Stomach (tissue), 19 donors: ENCODE measurements at places on chromosomes 3 and 15. TPM values are rescaled to one million over a fixed set of nuclear protein-coding genes. Genes with fewer than 3 reads are reported as not detected.

Gene NAALADL2
- total RNA-seq, result 1.7 TPM

Gene BUB1B
- 25.0 TPM for total RNA-seq

Gene NOX5
- total RNA-seq, result 0.14 TPM

Gene ATXN7
- 34.3 TPM for total RNA-seq

Gene GOLGA6L10
- 11.6 TPM for total RNA-seq

Gene RARRES1
- total RNA-seq, result 12.1 TPM

Gene CHRNA7
- 39.7 TPM for total RNA-seq

Gene TGM5
- total RNA-seq, result not detected

Gene DNAH12
- not detected for total RNA-seq

Gene TRPM1
- not detected for total RNA-seq

Gene IL12A
- not detected for total RNA-seq

Gene PLA2G4E
- not detected for total RNA-seq

Gene PEX5L
- total RNA-seq, result 2.4 TPM

Gene PDZRN3
- 174 TPM for total RNA-seq

Gene TRIM59
- total RNA-seq, result 8.6 TPM

Gene CKMT1B
- 54.8 TPM for total RNA-seq

- no peak overlapping the region for H3K27ac ChIP-seq
- no peaks in the 10 kb centered on the region for H3K27me3 ChIP-seq
- H3K36me3 ChIP-seq, result no peaks in the 10 kb centered on the region
- H3K4me3 ChIP-seq, result no peak overlapping the region
- no peak for DNase-seq
- no peaks in the 10 kb centered on the region for H3K4me1 ChIP-seq
Measured at GRCh38 chr3:16186565-16186964, 12.1 kb downstream of the GALNT15 start.

GRCh38 chr3:15755181-15755580 lies 42.6 kb downstream of the ANKRD28 start:
- H3K27ac ChIP-seq, result no peak overlapping the region
- no peaks in the 10 kb centered on the region for H3K27me3 ChIP-seq
- H3K4me1 ChIP-seq, result no peaks in the 10 kb centered on the region
- no peaks in the 10 kb centered on the region for H3K36me3 ChIP-seq
- no peak overlapping the region for H3K4me3 ChIP-seq
- no peak for DNase-seq

- no peaks in the 10 kb centered on the region for H3K4me1 ChIP-seq
- no peak for DNase-seq
- H3K36me3 ChIP-seq, result no peaks in the 10 kb centered on the region
- H3K27ac ChIP-seq, result no peak overlapping the region
- H3K27me3 ChIP-seq, result no peaks in the 10 kb centered on the region
- H3K4me3 ChIP-seq, result no peak overlapping the region
Measured at GRCh38 chr15:66833803-66834202, 131.8 kb downstream of the SMAD6 start.

GRCh38 chr15:57382215-57382614 lies 5.9 kb downstream of the CGNL1 start:
- H3K27ac ChIP-seq, result peak overlapping the region; percentile 76
- peaks cover 39% of the 10 kb centered on the region for H3K4me1 ChIP-seq
- no peak overlapping the region for H3K4me3 ChIP-seq
- peak; percentile 58 for DNase-seq
- no peaks in the 10 kb centered on the region for H3K36me3 ChIP-seq
- no peaks in the 10 kb centered on the region for H3K27me3 ChIP-seq

DNA sequence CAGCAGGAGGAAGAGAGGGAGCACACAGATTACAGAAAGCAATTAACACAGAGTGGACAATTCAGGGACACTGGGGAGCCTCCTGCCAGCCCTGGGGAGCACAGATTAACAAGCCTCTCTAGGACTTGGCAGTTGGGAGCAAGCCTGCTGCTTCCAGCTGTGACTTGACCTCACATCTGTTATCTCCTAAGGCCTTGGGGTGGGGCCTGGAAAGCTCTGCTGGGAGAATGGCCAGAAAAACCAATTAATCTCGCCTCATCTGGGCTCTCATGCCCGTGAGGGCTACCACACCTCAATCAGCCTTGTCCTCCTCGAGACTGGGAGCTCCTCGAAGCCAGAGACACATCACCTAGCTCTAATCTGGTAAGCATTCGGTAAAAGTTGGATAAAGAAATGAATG lies 39.1 kb downstream of the SEMA5B start:
- H3K4me1 ChIP-seq, result no peaks in the 10 kb centered on the region
- H3K36me3 ChIP-seq, result no peaks in the 10 kb centered on the region
- H3K27me3 ChIP-seq, result no peaks in the 10 kb centered on the region
- H3K4me3 ChIP-seq, result no peak overlapping the region
- DNase-seq, result peak; percentile 49

- H3K27ac ChIP-seq, result no peak within 1 kb of the TSS
- no peak within 1 kb of the TSS for H3K4me3 ChIP-seq
- no peaks in the 10 kb centered on the region for H3K36me3 ChIP-seq
- no peaks in the 10 kb centered on the region for H3K4me1 ChIP-seq
- no peak for DNase-seq
- no peaks in the 10 kb centered on the region for H3K27me3 ChIP-seq
Measured at GRCh38 chr3:179250803-179251476, at the start of gene KCNMB3. TSS of gene KCNMB3 (minus strand) at chr3:179251114. CDS start at chr3:179250990, 124 bp downstream.

- no peak overlapping the region for H3K27ac ChIP-seq
- DNase-seq, result no peak
- H3K36me3 ChIP-seq, result no peaks in the 10 kb centered on the region
- H3K27me3 ChIP-seq, result no peaks in the 10 kb centered on the region
- no peak overlapping the region for H3K4me3 ChIP-seq
Measured at GRCh38 chr3:67531181-67532101, 123.0 kb downstream of the SUCLG2 start.

DNA sequence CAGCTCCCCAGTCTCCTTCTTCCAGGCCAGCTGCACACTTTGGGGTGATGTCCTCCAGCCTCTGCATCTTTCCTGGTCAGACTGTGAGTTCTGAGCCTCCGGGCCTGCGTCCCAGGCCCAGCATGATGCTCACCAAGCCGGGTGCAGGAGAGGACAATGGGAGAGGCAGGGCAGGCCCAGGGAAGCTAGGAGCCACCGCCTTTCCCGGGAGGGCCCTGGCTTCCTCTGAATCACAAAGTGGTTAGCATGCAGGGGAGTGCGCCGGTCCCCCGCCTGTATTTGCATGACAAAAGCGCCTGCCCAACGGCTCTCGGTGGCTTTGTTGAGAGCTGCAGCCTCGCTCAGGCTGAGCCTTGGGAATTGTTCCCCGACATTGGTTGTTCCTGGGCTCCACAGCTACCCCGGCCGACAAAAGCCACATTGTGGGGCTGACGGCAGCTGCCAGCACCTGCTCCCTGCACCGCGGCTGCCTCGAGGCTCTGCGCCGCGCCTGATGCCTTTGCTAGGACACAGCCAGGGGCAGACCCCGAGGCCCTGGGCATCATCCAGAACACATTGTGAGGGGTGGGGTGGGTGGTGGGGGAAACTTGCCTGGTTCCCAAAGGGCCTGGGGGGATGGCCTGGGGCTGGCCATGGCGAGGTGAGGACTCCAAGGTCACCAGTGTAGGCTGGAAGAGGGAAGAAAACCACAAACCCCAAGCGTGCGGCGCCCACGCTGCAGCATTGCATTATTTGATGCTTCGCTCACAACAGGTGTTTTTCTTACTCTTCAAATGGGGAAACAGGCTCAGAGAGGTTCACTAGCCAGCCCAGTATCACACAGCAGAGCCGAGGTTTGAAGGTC lies 20.0 kb upstream of the KLF13 start:
- no peaks in the 10 kb centered on the region for H3K36me3 ChIP-seq
- H3K27ac ChIP-seq, result no peak overlapping the region
- peaks cover 6% of the 10 kb centered on the region for H3K4me1 ChIP-seq
- no peak overlapping the region for H3K4me3 ChIP-seq
- peak; percentile 74 for DNase-seq

DNA sequence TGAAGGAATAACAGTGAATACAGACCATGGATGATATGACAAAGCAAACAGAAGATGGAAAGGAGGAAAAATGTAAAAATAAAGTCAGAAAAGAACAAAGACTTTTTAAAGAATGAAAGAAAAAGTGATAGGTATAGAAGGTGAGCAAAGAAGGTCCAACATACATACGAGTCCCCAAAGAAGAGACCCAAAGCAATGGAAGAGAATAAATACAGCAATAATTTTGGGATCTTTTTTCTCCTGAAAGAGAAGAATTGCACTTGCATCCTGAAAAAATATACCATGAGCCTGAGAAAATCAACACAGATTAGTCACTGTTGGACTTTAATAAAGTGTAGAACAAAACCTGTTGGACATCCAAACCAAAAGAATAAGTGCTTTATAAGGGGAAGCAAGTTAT lies 85.3 kb upstream of the SLC6A1 start:
- no peaks in the 10 kb centered on the region for H3K4me1 ChIP-seq
- no peaks in the 10 kb centered on the region for H3K36me3 ChIP-seq
- peaks cover 2% of the 10 kb centered on the region for H3K27me3 ChIP-seq
- no peak overlapping the region for H3K4me3 ChIP-seq
- no peak for DNase-seq

DNA sequence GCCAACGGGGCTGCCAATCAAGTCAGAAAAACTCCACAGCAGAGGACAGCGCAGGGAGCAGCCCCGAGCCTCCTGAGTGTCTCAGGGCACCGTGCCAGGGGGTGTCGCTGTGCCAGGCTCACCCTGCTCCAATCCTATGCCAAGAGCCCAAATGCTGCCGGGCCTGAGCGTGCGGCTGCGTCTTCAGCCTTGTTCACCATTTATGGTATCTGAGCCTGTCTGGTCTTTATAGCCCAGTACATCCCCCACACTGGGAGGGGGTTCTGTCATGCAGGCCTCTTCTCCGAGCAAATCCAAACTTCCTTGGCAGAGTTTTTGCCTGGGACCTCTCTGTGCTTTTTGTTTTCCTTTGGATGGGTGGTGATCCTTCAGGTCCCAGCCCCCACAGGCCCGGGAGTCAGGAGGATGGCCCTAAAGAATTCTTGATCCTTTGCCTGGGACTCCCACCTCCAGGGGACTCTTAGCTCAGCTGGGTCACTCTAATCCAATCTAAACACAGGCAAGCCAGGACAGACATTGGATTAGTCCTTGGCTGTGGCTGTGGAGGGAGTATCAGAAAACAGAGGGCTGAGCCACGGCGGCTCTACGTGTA lies 135.1 kb upstream of the HACD2 start:
- DNase-seq, result peak; percentile 79
- peaks cover 4% of the 10 kb centered on the region for H3K4me1 ChIP-seq
- H3K27ac ChIP-seq, result peak overlapping the region; percentile 72
- no peak overlapping the region for H3K4me3 ChIP-seq
- H3K27me3 ChIP-seq, result no peaks in the 10 kb centered on the region

DNA sequence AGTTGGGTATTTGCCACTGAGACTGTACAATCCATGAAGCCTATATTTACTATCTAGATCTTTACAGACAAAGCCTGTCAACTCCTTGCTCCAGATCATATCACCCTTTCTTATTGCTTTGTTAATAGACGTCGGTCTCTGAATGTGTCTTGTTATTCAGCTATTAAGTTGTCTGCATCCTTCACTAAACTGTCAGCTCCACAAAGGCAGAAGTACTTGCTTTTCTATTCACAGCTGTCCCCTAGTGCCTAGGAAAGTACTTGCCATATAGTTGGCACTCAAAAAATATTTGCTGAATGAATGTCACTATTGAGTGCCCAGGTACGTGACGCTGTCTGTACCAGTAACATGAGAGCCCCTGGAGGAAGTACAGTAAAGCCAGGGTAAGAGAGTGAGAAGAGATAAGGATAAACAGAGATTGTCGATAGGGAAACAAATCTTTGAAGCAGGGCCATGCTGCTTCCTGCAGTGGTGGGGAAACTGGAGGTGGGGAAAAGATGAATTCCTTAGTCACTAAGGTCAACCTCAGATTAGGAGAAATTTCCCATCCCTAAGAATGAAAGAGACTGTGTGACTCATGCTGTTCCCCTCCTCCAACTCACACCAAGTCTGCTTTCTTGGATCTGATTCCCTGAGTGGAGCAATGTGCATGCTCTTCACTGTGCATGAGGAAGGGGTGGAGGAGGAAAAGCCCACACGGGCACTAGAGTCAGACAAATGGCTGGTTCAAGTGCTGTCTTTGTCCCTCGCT lies 36.3 kb downstream of the PRICKLE2 start:
- peak overlapping the region; percentile 61 for H3K27ac ChIP-seq
- no peaks in the 10 kb centered on the region for H3K27me3 ChIP-seq
- no peak overlapping the region for H3K4me3 ChIP-seq
- no peaks in the 10 kb centered on the region for H3K36me3 ChIP-seq
- peaks cover 40% of the 10 kb centered on the region for H3K4me1 ChIP-seq

DNA sequence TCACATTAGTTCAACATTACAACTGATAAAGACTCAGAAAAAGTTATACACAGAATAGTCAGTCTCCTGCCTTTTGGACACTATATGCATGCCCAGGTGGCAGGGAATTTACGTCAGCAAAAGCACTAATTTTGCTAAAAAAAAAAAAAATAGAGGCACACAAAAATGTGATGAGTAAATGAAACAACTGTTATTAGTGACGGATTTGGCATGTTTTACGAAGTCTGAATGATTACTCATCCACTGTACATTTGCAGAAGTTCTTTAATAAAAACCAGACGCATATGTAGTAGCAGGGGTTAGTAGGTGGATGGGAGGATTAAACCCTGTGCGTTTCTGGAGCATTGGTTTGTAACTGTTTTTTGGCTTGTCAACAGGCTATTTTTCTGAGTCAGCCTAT lies 99.0 kb downstream of the MITF start:
- H3K27me3 ChIP-seq, result no peaks in the 10 kb centered on the region
- H3K4me3 ChIP-seq, result no peak overlapping the region
- no peaks in the 10 kb centered on the region for H3K36me3 ChIP-seq
- DNase-seq, result peak; percentile 8
- no peak overlapping the region for H3K27ac ChIP-seq

GRCh38 chr3:97291901-97292300 lies 472.7 kb upstream of the ARL6 start:
- no peak overlapping the region for H3K4me3 ChIP-seq
- no peaks in the 10 kb centered on the region for H3K27me3 ChIP-seq
- H3K36me3 ChIP-seq, result no peaks in the 10 kb centered on the region
- no peak for DNase-seq

DNA sequence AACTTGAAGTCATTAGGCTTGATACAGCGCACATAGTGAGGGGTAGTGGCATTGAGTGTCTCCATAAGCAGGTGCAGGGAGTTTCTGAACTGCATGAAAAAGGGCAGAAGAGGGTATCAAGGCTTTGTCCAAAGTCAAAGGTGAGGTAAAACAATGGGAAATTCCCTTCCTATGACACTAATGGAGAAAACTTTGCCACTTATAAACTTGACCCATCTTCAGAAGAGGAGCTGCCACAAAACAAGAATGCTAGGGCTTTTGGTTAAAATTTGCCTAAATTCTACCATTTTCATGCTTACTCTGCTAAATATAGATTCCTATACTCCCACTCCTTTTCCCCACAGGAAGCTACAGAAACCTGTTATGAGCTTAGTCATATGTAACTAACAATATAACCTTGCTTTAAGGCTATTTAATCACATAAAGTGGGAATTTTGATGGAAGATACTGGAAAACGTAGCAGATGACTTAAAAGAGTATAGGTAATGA lies 87.5 kb upstream of the MYO5C start:
- H3K4me1 ChIP-seq, result no peaks in the 10 kb centered on the region
- DNase-seq, result no peak
- H3K27ac ChIP-seq, result no peak overlapping the region

DNA sequence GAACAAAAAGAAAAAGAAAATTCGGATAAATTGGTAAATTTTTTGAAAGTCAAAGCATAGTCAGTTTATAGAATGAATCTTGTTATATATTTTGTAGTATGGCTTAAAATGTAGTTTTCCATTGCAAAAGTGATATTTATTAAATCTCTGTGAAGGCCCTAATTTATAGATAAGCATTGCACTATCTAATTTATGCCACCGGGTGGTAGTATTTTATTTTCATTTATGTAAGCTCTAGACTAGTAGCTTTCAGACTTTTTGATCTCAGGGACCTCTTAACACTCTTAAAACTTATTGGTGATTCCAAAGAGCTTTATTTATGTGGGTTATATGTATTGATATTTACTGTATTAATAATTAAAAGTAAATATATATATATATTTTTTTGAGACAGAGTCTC lies 133.9 kb upstream of the LRRFIP2 start:
- H3K4me3 ChIP-seq, result no peak overlapping the region
- peak; percentile 39 for DNase-seq
- H3K4me1 ChIP-seq, result no peaks in the 10 kb centered on the region
- no peak overlapping the region for H3K27ac ChIP-seq
- H3K36me3 ChIP-seq, result peaks cover 29% of the 10 kb centered on the region
